ENCODE measurements at places on chromosomes 6 and 20.

DNA sequence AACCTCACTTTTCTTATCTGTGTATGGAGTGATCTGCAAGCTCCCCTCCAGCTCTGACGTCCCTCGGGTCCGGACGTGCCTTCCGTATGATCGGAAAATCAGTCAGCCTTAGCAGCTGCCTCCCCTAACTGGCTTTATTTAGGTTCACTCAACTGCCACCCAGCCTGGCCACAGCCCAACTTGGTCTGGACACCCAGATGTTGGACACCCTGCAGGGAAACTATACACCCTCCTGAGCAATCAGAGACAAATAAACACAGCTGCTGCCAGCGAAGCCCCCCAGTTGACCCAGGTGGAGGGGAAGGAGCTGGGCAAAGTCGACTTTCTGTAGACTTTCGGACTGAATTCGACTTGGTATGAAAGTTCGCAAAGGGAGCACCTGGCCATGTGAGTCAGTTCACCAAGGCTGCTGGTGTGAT lies 28.9 kb downstream of the TBC1D7 start:
- DNase-seq: no peak

GRCh38 chr20:50138479-50139393 lies 14.8 kb downstream of the PEDS1 start:
- DNase-seq: no peak

- no peak for DNase-seq
These were observed 6.6 kb downstream of the FOXS1 start for GRCh38 chr20:31838646-31839292.

- DNase-seq: no peak
These were observed 5.4 kb upstream of the FOXF2 start for GRCh38 chr6:1383729-1384548.

- no peak for DNase-seq
These were observed 221.2 kb downstream of the MAFB start for GRCh38 chr20:40467703-40468411.

GRCh38 chr6:67933278-67933677 lies 701.8 kb upstream of the ADGRB3 start:
- no peak for DNase-seq

- no peak for DNase-seq
These were observed 199.6 kb downstream of the GMPR start for GRCh38 chr6:16437984-16438383.

DNA sequence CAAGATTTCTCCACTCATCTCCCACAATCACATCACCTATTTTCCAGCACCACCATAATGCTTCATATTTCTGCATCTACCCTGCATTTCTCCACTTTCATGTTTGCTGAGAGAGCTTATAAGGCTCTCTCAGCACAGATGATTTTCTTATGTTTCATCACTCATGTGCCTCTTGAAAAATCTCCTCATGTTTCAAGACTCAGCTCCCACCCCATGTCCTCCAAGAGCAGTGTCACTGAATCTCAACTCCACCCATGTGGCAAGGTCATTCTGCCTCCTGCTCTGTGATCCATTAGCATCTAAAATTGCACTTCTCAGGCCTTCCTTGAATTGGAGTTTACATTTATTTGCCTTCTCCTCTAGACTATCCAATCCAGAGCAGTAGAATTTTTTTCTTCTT lies 178.7 kb upstream of the IRAK1BP1 start:
- no peak for DNase-seq

DNA sequence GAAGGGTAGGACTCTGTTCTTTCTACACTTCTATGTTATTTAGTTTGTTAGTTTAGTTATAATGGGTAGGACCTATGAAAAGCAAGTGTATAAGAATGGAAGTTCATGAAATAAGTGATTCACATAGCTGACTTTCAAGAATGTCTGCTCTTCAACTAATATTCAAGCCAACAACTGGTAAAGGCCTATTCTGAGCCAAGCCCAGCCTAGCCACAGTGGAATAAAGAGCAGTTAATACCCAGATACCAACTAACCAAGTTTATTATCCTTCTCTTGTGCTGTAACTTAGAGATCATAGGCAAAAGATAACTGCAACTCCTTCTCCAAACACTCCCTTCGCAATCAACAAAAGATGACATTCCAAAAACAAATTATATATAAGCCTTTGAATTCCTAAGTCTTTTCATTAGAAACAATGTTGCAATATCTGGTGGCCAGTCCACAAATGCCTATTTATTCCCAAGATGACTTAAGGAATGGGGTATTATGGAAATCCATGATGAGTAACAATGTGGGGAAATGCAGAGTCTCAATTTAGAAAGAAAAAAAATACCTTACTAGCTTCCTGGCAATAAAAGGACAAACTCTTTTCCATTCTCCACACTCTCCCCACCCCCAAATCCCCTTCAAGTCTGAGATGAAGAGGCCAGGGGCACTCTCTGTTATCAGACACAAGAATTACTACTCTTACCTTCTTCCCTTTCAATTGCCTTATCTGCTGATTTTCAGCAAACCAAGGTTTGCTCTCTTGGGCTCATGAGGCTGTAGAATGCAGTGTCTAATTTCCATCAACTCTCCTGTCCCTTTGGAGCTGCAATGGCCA lies 27.4 kb downstream of the BTBD9 start:
- no peak for DNase-seq

DNA sequence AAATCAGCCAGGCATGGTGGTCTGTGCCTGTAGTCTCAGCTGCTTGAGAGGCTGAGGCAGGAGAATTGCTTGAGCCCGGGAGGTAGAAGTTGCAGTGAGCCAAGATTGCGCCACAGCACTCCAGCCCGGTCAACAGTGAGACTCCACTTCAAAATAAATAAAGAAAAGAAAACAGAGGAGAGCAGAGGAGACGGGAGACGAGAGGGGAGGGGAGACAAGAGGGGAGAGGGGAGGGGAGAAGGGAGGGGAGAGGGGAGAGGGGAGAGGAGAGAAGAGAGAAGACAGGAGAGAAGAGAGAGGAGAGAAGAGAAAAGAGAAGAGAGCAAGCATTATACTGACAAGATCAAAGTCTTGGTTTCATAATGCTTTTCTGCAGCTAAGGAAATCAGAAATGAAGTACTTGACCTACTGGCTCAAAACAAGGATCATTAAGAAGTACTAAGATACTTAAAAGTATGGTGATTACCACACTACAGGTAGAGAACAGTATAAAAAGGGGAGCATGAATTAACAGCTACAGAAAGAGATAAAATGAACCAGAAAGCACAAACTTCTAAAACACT lies 30.5 kb downstream of the FAM8A1 start:
- DNase-seq: no peak

Measured in 8988T (cell line).